Brain pericyte (primary cell): ENCODE measurements at places on chromosomes 5 and 9.

- no peak for DNase-seq
Measured at GRCh38 chr9:126009047-126009446, 261.9 kb downstream of the PBX3 start.

- DNase-seq = no peak
Measured at GRCh38 chr9:135081264-135081660, 6.2 kb upstream of the OLFM1 start.

DNA sequence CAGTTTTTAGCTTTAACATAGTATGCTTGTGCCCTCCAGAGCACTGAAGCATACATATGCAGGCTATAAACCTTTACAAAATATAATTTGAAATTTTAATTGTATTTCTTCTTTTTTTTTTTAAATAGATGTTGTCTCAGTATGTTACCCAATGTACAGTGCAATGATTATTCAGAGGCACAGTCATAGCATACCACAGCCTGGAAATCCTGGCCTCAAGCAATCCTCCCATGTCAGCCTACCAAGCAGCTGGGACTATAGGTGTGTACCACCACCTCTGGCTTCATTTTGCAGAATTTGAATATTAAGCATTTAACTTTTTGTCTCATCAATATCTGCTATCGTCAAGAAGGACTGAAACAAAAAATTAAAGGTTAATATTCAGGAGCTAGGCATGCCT, 16.9 kb upstream of the ZNF782 start:
- DNase-seq = no peak

- no peak for DNase-seq
Measured at GRCh38 chr5:139914218-139914807, 118.7 kb downstream of the PSD2 start.

GRCh38 chr5:6280425-6281100, 97.8 kb downstream of the MED10 start:
- no peak for DNase-seq

DNA sequence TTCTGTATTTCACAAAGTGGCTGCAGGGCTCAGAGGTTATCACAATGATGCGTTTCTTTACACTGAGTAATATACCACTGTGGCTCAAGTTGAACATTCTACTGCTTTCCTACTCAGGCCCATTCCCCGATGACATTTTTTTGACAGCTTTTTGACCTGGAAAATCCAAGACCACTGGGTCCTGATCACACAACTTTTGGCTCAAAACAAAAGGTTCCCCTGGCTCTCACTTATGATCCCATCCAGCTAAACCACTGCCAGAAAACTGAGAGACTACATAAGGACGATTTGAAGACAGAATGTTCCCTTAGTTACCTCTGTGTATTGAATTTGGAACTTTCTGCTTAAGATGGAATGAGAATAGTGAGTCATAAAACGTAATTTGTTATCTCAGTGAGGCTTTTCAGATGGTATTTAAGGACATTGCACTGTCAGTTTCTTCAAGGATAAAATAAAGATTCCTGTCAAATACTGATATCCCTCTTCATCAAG, 78.0 kb upstream of the FBXL7 start:
- no peak for DNase-seq

- no peak for DNase-seq
Measured at GRCh38 chr5:139148306-139148705, 49.9 kb downstream of the SIL1 start.

DNA sequence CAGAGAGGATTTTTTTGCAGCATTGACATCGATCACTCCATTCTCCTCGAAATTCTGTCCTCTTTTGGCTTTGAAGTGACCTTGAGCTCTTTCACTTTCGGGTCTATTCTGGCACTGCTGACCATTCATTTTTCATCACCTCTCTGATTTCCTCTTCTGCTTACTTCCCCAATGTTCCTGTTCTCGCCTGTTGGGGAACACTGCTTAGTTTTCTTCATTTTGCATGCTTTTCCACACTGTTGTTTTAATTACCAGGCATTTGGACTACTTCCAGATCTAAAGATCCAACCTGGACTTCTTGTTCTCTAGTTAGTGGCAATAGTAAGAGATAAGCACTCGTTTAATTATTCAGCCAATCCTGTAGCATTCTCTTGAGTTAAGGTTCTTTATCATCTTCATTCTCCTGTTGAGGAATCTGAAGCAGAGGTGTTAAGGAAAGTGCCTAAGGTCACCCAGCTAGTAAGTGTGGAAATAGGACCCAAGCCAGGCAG, 53.4 kb downstream of the MAN2A1 start:
- DNase-seq = no peak

GRCh38 chr5:113800686-113801085, 287.2 kb downstream of the YTHDC2 start:
- no peak for DNase-seq

DNA sequence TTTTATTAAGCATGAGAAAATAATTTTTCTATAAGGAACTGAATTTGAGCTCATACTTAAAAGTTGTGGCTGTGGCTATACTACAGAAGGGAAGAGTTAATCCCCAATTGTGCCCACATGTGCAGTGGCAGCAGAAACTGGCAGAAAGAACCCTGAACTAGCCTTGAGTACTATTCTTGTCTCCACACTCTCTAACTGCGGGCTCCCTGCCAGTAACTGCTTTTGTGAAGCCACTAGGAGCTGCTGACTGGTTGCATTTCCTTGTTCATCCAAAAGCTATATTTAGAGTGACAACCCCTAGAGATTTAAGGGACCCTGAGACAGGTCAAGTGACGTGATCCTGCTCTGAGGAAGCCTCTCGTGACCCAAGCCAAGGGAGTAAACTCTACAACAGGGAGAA, 238.6 kb downstream of the ELAVL2 start:
- no peak for DNase-seq

- DNase-seq = no peak
Measured at GRCh38 chr9:107123389-107123788, 159.7 kb upstream of the RAD23B start.
